ENCODE measurements at places on chromosomes 2 and 18.

DNA sequence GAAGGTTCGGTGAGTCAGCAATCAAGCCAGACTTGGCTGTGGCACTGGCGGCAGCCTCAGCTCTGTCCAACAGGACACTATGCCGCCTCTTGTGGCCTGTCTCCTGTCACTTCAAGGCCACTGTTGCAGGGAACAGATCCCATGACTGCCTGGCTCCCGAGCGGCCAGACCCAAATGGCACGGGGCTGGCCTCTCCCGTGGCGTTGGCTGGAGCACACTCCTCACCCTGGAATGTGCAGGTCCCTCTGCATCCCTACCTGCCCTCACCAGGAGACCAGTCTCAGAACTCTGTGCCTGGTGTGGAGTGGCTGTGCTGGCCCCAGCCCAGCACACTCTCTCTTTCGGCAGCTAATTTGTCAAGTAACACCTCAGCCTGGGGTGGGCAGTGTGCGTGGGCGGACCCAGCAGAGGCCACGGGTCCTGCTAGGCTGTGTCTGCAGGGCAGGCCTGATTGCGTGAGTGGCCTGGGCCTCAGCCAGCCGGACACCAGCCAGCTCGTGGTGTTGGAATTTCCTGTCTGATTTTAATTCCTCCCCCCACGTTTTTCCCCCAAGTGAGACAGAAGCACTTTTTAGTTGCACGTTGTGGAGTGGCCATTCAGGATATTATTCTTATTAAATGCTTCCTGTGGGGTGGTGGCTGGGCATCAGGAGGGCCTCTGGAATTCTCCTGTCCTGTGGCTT, 179.3 kb downstream of the GLI2 start:
- peak; percentile 75 for DNase-seq

- DNase-seq, result no peak
Measured at GRCh38 chr2:83744855-83745254, 714.2 kb downstream of the SUCLG1 start.

GRCh38 chr2:111982822-111983221, 72.2 kb upstream of the TMEM87B start:
- DNase-seq, result no peak

- DNase-seq, result no peak
Measured at GRCh38 chr2:108942231-108942825, 46.7 kb downstream of the EDAR start.

GRCh38 chr2:152548996-152549395, 168.3 kb downstream of the PRPF40A start:
- no peak for DNase-seq

DNA sequence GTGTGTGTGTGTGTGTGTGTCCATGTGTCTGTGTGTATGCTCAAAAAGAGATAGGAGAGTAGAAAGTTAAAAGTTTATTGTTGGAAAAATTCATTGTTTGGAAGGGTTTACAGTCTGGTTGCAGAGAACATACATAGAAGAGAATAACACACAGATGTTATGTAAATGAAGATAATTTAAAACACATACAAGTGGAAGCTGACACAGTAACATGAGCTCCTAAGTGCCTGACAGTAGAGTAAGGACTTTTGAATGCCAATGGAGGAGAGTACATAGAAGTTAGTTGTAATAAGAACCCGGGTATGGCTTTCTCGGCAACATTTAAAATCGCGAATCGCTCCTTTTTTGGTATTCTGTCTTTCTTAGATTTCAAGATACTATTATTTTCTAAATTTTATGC, 137.0 kb upstream of the FANCL start:
- peak; percentile 2 for DNase-seq

Measured in fibroblast of the conjunctiva (primary cell).